ENCODE measurements at places on chromosomes 12 and 14.

DNA sequence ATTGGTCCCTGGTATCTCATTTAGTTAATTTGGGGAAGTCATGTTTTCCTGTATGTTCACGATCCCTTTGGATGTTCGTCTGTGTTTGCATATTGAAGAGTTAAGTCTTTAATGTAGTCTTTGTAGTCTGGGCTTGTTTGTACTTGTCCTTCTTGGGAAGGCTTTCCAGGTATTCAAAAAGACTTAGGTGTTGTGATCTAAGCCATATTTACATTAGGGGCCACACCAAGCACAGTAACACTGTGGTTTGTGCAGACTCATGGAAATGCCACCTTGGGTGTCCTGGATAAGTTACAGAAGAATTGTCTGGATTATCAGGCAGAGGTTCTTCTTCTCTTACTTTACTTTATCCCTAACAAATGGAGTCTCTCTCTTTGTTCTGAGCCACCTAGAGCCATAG, 380.3 kb downstream of the CCER1 start:
- DNase-seq: no peak

DNA sequence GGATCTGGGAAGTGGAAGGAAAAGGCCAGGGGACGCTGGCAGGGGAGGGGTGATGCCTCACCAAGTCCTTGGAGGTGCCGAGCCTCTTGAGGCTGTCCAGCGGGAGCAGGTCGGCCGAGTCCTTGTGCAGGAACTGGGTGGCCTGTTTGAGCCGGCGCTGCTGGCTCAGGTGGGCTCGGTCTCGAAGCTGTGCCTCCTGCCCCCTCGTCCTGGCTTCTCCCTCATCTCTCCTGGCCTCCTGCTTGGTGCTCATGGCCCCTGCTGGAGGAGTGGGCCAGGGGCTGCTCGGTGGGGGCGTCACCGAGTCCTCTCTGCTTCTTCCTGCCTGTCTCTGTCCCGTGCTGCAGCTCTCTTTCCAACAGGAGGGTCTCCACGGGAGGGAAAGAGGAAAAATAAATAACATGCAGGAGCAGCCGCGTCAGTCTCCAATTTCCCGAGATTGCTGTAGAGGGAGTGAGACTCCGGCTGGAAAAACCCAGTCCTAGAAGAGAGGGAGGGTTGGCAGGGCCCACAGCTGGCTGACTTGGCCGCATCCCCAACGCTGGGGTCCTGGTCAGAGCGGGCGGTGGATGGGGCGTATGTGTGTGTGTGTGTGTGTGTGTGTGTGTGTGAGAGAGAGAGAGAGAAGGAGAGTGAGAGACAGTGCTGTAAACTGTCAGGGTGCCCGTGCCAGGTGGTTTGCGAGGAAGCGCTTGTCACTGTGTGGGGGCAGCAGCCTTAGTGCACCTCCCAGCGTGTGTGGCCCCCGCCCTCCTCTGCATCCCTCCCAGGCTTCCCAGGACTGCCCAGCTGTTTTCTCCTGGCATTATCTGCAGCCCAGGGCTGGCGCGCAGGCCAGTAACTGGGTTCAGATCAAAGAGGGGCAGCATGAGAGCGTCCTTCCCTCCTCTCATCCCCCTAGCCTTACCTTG, at the start of gene NRIP2:
Gene NRIP2 (minus strand): TSS at position 455 of the 911 bp plus-strand sequence. CDS start 52 bp downstream, at position 403.
- DNase-seq: no peak

- DNase-seq: no peak
These were observed 47.0 kb downstream of the VCPKMT start for GRCh38 chr14:50069325-50069724.

DNA sequence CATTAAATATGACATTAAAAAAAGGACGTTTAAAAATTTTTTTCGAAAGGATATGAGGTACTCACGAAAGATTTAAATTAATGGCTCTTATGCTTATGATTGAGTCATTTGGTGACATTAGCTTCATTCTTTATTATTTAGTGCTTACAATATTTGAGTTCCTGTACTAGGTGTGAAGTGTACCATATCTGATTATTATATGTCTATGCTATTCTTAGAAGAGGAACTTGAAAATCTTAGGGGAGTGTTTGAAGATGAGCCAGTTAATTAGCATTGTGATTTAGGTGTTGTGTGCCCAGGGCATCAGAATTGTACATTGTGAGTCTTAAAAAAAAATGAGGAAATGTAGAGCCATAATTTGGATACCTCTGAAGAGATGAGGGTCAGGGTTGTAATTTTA, 118.6 kb downstream of the FUT8 start:
- DNase-seq: no peak

GRCh38 chr12:104478396-104479122, 21.8 kb downstream of the CHST11 start:
- DNase-seq: no peak

GRCh38 chr12:71935594-71935993, 3.1 kb upstream of the TPH2 start:
- no peak for DNase-seq

- peak; percentile 79 for DNase-seq
These were observed 124.8 kb downstream of the SAMD4A start for GRCh38 chr14:54691525-54692283.

- DNase-seq: peak; percentile 42
These were observed 1.4 kb upstream of the KCNK13 start for GRCh38 chr14:90060312-90060964.

DNA sequence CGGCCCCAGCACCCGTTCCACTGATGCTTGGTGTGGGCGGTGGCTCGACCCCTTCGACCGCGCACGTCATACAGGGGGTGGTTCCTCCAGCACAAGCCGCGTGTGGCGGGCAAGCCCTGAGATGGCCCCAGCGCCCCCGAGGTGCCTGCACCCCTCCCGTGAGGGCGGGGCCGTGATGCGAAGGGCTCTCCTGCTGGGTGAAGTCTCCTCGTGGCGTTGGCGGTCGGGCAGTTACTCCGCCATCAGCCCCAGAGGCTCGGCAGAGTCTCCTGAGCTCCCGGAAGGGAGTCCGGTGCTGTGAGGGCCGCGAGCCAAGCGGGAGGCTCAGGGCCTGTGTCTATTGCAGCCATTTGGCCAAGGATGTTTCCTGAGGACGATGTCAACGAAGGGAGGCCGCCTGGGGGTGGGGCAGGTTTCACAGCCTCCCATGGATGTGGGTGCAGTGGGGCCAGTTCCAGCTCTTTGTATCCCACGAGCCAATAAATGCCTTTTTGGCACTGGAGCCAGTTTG, 78.1 kb upstream of the GALNT9 start:
- DNase-seq: no peak

GRCh38 chr12:92123780-92124688, 21.6 kb downstream of the BTG1 start:
- DNase-seq: no peak

- DNase-seq: no peak
These were observed 152.4 kb downstream of the SEC23A start for GRCh38 chr14:38950676-38951075.

DNA sequence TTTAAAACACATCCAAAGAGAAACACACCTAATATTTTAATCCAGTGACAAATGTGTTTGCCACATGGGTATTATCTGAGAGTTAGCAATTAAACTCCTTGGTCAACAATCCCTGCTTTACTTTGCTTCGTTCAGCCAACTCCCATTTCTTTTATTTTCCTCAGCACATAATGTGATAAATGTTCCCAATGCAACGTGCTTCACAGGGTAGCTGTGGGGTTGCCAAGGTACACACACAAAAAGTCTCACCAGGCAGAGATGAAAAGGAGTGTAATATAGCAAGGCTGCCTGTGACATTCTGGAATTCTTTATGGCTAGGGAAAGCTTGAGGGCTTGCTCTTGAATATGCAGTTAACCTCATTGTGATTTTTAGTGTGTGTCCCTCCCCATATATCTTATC, 208.0 kb upstream of the DIO2 start:
- no peak for DNase-seq

DNA sequence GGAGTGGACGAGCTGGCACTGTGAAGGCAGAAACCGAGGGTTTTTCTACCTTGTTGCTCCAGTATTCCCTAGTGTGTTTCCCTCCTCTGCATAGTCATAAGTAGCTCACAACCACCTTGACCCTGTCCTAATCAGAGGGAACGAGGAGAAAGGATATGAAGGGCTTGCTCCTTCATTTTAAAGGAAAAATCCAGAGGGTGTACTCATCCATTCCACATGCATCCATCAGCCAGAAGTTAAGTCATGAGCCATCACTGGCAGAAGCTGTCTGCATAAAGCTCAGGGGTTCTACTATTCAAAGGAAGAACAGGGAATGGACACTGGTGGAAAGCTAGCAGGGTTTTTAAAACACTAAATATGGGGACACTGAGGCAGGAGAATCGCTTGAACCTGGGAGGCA, 84.3 kb upstream of the FOXN3 start:
- DNase-seq: no peak

DNA sequence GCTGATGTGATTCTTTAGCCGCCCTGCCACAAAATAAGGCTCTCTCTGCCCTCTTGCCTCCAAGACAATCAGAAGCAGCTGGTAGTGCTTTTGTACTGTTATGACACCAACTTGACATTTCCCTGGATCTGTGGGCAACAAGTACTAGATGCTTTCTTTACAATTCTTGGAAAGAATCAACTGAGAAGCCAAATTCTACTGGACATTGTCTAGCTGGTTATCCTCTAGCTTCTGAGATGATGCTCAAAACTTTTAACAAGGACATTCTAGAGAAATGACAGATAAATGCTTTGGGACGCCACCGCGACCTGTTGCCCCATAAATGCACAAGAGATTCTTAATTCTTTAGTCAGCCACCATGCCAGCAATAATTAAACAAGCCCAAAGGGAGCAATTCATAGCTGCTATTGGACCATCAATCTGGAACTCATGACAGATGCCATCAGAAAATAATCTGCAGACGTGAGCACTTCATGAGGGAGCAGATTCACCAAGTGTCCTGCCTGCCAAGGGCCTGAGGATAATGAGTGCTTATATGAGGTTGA, 22.8 kb downstream of the FMNL3 start:
- DNase-seq: no peak

- no peak for DNase-seq
These were observed 43.8 kb upstream of the PPP1R12A start for GRCh38 chr12:79978692-79979091.

DNA sequence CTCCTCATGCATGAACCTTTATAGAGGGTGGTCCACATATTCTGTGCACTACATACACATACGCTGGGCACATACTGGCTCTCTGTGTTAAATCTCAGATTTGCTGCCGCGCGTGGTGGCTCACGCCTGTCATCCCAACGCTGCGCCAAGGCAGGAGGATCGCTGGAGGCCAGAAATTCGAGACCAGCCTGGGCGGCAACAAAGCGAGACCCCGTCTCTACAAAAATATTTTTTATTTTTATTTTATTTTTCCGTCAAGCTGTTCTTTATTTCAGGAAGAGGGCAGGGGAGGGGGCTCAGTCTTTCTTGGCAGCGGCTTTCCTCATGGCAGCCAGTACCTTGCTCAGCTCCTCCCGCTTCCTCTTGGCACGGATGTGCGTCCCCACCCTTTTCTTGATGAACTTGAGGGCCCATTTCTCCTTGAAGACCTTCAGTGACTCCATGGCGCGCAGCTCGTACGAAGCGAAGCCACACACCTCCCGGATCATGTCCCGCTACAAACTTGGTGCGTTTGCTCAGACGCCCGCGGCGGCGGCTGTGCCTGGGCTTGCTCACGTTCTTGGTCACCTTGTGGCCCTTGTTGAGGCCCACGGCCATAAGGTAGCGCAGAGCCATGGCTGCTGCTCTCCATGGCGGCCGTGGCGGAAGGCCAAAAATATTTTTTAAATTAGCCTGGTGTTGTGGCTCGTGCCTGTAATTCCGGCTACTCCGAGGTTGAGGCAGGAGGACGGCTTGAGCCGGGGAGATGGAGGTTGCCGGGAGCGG, 3.2 kb downstream of the DCAF4 start:
- DNase-seq: no peak

DNA sequence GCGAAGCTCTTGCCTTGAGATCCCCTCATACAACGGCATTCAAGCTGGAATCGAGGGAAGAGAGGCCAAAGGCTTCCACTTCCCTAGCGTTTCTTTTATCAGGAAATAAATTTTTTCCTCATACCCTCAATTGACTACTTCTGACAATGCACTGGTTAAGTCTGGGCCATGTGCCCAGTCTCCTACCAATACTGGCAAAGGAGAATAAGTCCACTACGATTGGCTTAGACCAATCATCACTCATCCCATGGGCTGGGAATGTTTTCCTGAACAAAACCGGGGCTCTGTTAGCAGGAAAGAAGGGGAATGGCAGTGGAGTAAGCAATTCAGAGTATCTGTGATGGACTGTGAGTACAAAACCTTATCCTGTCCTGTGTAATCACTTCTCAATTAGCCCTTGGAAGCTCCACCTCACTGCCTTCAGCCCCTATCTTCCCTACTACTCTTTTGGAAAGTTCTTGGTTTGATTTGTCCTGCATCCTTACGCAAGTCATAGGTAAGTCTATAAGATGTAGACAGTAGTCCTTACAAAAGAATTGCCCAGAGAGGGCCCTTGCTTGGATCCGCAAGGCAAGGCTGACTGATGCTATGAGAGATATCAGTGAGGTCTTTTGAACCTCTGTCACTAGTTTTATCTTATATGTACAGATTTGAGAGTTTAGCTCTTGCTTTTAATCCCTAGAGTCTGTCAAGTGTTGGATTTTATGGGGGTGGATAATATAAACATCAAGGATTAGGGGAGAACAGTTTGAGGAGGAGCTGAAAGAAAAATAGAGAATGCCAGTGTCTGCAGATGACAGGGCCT, 36.3 kb upstream of the CDK17 start:
- DNase-seq: no peak

GRCh38 chr14:103006991-103007520, 50.3 kb downstream of the CDC42BPB start:
- no peak for DNase-seq

GRCh38 chr12:12927211-12928079, 24.5 kb downstream of the GPRC5D start:
- peak; percentile 66 for DNase-seq

GRCh38 chr12:93595351-93595750, 22.9 kb downstream of the SOCS2 start:
- no peak for DNase-seq

- DNase-seq: no peak
These were observed 56.1 kb upstream of the MAP1LC3B2 start for GRCh38 chr12:116502989-116503496.

DNA sequence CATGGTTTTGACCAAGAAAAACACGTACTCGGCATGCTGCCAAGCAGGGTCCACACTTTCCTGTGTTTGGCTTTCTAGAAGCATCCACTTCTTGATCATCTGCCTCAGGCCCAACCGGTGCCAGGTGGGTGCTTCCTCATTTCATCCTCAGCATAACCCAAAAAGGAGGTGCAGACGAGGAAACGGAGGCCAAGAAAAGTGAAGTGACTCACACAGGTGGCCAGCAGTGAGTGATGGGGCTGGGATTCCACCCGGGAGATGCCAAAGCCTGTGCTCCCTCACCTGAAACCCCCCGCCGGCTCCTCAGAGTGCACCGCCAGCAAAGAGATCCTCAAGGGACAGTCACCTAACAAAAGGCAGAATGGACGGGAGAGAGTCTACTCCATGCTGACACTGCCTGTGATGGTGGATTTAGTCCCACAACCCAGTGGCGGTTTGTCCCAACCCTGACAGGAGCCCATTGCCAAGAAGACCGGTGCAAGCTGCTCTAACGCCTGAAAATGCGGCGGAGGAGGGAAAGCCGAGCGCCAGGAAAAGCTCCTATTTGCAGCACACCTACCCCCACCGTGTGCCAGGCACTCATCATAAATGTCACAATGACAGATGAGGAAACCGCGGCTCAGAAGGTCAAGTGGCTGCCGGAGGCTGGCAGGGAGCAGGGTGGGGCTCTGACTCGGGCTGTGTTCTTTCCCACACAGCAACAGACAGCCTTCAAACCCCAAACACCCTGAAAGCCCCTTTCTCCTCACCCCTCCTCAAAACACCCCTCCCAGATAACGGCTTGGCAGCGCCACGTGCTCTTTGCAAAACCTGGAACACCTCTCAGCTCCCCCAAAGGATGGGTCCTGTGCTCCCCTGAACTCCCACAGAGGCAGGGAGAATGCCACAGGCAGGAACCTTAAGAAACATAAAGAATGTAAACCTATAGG, 18.8 kb downstream of the BCL11B start:
- DNase-seq: no peak
